ENCODE measurements at places on chromosomes 13 and 19.

DNA sequence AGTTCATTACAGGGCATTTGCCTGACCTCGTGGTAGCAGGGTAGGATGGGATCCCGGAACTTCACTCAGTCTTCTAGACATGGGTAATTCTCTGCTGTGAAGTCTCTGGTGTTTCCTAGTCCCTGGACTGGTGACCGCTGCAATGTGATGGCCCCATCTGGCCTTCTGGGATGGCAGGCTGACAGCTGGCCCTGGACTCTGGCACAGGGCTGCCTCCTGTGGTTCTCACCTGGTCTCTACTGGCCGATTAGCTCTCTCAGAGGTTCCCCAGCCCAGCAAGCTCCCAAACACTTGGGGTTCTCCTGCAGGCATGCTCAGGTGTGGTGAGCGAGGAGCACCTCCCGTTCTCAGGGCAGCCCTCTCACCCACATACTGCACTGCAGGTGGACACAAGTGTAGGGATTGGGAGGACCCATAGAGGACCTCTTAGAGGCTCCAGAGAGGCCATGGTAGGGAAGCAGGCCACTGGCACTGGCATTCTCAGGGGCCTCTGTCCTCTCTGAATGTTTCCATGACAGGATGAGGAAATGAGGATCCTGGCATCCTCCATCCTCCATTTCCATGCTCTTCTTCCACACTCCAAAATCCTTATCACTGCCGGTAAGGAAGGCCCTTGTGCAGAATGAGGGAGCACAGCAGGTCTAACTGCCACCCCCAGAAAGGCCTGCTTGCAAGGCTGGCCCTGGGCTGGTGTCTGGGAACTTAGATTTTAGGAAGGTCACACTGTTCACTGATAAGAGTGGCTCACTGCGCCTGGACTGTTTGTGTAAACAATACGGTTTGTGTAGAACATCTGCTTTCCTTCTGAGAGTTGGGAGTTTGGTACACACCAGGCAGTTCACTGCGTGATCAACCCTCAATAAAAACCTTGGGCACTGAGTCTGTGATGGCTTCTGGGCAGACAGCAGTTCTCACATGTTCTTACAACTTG, 31.5 kb upstream of the FARP1 start:
- no peak for DNase-seq

GRCh38 chr19:29662278-29662603, 3.0 kb upstream of the PLEKHF1 start:
- DNase-seq, result no peak

GRCh38 chr19:10820173-10820572, 15.8 kb downstream of the TMED1 start:
- DNase-seq, result no peak

DNA sequence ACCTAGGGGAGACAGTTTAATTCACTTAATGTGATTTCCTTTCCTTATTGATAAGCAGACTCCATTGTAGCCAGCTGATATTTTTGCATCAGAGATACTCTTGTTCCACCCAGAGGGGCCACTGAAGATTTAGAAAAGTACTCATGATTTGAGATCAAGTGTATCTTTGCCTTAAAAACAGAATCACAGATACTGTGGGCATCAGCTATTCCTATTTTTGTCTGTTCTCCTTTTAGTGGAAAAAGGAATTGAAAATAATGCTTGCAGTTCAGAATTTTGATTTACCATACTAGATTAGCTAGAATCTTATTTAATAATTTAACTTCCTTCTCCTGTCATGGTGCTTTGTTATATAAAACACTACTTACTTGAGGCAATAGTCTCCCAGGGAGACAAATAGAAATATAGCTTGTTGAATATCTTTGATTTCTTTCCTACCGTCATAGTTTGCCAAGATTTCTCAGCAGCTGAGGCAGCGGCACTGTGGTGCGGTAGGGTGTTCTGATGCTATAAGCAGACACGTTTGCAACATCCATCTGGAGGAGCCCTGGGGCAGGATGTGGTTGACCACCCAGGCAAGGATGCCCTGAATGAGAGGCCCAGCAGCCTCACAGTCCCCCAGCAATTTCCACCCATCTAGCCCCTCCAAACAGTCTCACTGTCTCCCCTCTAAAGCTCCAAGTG, 47.0 kb upstream of the RAP2A start:
- DNase-seq, result no peak

GRCh38 chr13:66624302-66624701, 605.8 kb downstream of the PCDH9 start:
- DNase-seq, result no peak

GRCh38 chr19:51014242-51014641, 5.3 kb downstream of the KLK10 start:
- DNase-seq, result no peak

GRCh38 chr13:109547942-109548341, 238.4 kb downstream of the IRS2 start:
- DNase-seq, result no peak
